Trophoblast cell (in vitro differentiated cells and primary cell): ENCODE measurements at places on chromosomes 2 and 18.

DNA sequence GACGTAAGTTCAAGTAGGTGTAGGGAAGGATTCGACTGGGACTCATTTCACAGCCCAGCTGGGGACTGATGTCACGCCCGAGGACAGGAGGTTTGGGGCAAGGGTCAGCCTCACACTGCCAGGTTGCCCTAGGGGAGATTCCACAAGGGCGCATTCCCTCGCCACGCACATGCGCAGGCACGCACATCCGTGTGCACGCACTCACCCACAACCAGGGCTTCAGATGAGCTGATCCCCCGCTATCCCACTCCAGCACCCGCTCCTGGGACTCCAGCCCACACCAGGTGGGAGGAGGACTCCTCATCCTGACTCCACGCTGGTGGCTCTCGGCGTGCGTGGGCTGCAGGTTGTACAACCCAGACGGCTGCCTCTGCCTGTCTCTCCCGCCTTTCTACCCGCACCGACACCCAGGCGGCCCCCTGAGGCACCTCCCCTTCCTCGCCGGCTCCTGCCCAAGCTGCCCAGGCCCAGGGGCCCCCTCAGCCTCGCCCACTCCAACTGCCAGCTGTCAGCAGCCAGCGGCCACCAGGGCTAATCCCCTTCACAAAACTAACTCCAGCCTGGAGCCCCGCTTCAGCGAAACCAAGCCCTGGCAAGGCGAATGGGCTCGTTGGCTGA lies 47.8 kb upstream of the FOSL2 start:
- peak; percentile 92 for DNase-seq

DNA sequence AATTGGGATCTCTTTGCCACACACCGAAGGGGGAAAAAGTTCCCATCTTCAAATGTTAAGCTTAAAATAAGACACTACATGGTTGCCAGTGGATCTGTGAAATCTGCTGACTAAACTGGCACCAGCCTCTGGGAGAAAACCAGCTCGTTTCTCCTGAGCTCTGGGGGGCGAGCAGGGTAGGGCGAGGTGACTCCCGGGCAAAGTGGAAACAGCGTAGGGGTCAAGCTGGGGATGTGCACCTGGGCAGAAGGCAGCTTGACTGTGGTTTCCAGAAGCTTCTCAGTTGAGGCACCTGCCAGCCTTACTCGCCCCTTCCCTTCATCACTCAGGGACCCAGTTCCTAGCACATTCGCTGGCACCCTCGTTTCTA lies 62.8 kb downstream of the SFXN5 start:
- DNase-seq: no peak

DNA sequence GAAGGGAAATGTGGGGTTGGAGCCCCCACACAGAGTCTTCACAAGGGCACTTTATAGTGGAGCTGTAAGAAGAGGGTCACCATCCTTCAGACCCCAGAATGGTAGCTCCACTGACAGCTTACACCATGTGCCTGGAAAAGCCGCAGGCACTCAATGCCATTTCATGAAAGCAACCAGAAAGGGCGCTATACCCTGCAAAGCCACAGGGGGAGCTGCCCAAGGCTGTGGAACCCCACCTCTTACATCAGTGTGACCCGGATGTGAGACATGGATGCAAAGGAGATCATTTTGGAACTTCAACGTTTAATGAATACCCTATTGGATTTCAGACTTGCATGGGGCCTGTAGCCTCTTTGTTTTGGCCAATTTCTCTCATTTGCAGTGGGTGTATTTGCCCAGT lies 694.7 kb downstream of the CBLN2 start:
- no peak for DNase-seq

GRCh38 chr18:59198215-59198614 lies 21.7 kb upstream of the GRP start:
- DNase-seq: no peak

GRCh38 chr18:54872681-54873080 lies 44.4 kb downstream of the RAB27B start:
- DNase-seq: no peak

GRCh38 chr18:36811430-36811829 lies 17.4 kb downstream of the TPGS2 start:
- DNase-seq: peak; percentile 40

DNA sequence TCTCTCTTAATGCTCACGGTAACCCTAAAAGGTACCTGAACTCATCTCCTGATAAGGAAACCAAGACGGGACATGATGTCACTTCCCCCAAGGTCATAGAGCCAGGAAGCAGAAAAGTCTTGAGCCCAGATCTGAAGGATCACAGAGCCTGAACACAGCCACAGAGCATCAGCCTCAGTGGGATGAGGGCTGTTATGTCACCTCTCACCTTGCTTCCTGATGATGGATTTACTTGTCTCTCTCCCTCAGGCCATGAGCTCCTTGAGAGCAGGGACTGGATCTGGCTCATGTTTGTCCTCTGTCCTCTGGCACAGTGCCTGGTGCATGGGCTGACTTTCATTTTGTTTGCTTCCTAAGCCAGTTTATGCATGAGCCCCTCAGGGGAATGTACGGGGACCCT lies 54.2 kb downstream of the SERTAD2 start:
- no peak for DNase-seq

GRCh38 chr2:26853751-26854150 lies 5.8 kb downstream of the DPYSL5 start:
- no peak for DNase-seq

DNA sequence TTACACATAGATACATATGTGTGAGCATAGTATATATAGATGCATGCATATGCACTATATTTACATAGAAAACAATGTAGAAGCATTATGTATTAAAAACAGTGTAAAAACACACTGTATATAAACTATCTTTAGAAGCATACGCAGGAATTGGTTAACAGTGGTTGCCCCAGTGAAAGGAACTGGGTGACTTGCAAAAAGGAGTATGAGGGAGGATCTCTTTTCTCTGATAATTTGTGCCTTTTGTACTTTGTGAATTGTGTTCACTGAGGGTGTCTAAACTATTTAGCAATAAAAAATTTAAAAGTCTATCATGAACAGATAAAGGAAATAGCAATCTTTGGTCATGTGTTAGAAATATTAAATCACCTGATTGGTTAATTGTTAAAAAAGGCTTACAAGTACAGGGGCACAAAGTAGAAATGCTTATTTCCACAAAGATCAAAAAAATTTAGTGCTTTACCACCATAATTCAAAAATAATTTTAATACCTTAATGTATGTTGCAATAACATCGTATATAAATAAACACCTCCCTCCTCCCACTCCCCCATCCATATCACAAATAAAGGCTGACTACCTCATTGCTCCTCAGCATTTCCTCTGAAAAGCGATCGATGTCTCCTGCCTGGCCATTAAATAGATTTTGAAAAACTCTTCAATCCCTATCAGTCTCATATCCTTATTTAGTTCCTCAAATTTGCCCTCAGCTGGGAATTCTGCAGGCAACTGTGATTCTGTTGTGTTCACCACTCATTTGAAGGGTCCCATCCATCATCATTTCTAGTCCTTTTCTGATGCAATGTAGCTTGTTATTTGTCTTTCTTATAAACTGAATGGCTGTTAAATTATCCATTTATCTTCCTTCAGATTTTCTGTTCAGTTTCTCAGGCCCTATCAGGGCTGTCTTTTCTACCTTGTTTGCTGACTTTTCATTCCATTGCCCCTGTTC lies 257.3 kb downstream of the AGPS start:
- no peak for DNase-seq

DNA sequence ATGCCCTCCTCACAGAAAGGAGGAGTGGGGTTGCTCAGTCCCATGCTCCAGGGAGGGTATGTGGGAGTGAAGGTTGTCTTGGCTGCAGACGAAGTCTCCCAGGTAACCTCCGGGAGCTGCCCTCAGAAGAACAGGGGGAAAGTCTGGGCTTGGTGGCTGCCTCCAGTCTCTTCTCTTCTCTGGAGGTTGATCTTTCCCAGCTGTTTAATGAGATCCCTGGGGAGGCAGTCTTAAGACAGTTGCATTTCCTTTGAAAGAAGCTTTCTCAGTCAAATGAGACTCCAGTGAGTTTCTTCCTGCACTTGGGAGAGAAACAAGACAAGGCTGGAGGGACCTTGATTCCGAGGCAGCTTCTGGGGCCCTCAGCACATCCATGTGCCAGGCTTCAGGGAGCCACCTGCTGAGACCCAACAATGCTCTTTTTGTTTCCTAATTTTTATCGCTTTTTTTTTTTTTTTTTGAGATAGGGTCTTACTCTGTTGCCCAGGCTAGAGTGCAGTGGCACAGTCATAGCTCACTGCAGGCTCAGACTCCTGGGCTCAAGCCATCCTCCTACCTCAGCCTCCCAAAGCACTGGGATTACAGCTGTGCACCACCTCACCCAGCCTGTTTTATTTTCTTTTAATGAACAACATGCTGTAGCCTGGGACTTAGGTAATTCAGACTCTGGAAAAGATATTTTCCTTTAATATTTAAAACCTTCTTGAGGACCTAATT lies 71.7 kb upstream of the TPO start:
- DNase-seq: no peak

- DNase-seq: no peak
Measured at GRCh38 chr2:61045226-61045625, 20.4 kb upstream of the SANBR start.

GRCh38 chr2:62217970-62218369 lies 22.1 kb downstream of the B3GNT2 start:
- DNase-seq: no peak

DNA sequence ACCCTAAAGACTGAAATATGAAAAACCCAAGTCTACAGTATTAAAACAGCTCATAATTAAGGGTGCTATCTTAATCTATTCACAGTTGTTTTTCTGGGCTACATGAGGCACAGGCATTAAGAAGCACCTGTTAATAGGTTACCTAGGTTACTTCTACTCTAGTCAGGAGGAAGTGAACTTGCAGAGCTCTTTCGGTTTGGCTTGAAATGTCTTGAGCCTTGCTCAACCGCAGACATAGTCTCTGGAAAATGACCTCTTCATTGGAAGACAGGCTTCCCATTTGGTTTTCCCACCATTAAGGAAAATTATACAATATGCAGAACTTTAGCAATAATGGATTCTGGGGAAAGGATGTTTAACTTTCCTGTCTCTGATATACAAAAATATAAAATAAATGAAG lies 142.3 kb upstream of the KCNJ3 start:
- DNase-seq: no peak

GRCh38 chr2:111628221-111628620 lies 255.8 kb downstream of the ANAPC1 start:
- no peak for DNase-seq

DNA sequence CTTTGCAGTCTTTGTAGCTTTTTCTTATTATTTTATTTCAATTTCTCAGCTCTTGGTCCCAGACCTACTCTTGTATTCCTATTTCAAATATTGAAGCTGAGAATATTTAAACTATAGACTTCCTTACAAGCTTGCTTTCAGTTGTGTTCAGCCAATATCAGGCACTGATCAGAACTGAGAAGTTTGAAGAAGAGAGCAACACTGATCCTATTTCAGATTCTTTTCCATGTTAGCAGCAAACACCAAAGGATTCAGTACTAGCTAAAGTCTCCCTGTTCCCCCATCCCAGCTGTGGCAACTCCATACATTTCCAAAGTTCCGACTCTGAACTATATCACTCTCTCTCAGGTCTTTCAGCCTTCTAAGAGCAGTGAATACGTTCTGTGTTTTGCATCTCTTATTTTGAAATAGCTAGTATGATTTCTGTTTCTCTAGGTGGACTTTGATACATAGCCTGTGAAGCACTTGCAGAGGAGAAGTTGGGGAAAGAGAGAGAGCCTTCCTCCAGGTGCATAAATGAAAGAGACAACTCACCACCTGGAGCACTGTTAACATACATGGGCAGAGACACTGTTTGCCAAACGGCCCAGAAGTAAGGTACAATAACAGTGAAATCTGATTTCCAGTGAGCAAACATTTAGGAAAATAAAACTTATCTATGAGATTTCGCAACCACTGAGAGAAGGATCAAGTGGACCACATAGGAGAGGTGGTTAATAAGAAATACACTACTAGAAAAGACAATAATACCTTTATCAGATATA lies 135.0 kb upstream of the ZNF804A start:
- no peak for DNase-seq

- DNase-seq: no peak
Measured at GRCh38 chr18:8703092-8703709, 2.2 kb upstream of the MTCL1 start.

DNA sequence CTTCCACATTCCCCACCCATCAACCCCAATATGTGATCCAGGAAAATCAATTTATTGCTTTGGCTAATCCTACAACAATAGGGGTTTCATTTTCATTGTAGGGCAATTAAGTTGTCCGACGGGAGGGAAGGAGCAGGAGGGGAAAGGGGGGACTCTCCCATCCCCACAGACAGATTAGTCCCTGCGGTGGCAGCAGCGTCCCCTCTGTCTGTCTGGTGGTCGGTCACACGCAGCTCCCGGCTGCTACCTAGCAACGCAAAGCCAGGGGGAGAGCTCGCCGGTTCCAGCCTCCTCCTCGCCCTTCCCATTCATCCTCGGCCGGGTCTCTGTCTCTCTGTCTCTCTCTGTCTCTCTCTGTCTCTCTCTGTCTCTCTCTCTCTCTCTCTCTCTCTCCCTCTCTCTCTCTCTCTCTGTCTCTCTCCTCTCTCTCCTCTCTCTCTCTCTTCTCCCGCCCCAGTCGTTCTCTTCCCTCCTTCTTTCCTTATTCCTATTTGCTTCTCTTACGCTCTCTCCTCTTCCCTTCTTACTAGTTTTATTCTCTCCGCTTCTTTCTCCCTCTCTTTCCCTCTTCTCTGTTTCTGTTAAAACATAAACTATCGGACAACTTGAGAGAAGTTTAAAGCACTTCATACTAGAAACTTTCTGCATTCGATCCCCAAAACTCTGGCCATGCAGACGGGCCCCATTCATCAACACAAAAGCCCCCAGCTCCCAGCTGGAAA lies 1.2 kb downstream of the LRP2 start:
- no peak for DNase-seq

DNA sequence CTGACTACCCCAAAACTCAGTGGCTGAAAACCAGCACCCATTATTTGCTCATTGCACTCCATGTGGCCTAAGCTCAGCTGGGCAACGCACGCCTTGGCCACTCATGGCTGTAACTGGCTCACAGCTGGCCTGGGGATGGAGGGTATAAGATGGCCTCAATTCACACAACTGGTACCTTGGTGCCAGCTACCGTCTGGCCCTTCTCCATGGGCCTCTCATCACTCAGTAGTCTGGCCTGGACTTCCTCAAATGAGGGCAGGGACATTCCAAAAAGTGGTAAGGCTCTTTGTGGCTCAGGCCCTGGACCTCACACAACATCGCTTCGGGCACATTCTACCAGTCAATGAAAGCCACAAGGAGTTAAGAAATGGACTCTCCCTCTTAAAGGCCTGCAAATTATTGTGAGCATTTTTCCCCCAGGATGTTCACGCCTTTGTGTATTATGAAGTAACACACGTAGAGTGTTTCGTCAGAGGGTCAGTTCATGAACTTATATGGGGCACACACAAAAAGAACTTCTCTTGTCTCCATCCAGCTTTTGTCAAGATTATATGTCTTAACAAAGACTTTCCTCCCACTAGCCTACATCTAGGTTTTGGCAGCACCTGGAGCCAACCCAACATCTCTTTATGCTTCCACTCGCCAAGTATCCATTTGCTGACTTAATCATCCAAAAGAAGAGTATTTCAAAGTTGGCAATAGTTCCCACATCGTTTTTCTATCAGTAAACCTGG lies 145.2 kb downstream of the CCBE1 start:
- DNase-seq: peak; percentile 47
